ENCODE measurements at places on chromosomes 13 and 19.

DNA sequence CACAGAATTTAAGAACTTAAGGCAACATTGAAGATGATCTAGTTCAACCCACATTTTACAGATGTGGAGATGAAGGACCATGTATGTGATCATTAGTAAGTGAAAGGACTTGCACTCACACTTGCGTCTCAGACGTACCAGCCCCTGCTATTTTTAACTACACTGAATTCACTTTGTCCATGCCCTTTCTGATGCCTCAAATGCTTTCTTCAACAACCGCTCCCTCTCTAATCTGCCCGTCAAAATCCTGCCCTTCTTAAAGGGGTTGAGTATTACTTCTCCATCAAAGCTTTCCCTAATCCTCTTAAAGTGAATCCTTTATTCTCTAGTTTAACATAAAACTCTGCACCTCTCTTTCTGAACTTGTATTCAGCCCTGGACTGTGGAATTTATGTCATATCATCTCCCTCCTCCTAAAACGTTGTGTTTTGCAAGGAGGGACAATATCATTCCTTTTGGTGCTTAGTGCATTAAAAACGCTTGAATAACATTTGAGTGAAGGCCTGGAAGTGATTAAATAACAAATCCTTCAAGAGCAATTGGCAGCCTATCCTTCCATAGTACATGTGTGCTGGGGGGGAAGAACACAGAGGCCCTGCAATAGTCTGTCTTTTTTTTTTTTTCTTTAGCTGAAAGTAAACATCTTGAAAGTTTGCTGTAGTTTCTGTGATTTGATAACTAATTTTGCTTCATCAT, 493.3 kb downstream of the LMO7 start:
- DNase-seq = no peak

DNA sequence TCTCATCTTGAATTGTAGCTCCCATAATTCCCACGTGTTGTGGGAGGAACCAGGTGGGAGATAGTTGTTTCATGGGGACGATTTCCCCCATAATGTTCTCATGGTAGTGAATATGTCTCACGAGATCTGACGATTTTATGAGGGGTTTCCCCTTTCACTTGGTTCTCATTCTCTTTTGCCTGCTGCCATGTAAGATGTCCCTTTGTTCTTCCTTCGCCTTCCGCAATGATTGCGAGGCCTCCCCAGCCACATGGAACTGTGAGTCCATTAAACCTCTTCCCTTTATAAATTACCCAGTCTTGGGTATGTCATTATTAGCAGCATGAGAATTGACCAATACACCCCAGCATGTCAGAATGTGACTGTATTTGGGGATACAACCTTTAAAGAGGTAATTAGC, 3.9 kb upstream of the FPR1 start:
- DNase-seq = no peak

- no peak for DNase-seq
These were observed 91.4 kb downstream of the ATP11A start for GRCh38 chr13:112781287-112781686.

GRCh38 chr13:67094952-67095351, 135.2 kb downstream of the PCDH9 start:
- DNase-seq = no peak

GRCh38 chr13:19596960-19597361, 35.6 kb upstream of the TPTE2 start:
- no peak for DNase-seq

- no peak for DNase-seq
These were observed 432.2 kb upstream of the ZNF507 start for GRCh38 chr19:31913103-31913661.

- no peak for DNase-seq
These were observed 81.2 kb upstream of the ABCC4 start for GRCh38 chr13:95382411-95382810.

DNA sequence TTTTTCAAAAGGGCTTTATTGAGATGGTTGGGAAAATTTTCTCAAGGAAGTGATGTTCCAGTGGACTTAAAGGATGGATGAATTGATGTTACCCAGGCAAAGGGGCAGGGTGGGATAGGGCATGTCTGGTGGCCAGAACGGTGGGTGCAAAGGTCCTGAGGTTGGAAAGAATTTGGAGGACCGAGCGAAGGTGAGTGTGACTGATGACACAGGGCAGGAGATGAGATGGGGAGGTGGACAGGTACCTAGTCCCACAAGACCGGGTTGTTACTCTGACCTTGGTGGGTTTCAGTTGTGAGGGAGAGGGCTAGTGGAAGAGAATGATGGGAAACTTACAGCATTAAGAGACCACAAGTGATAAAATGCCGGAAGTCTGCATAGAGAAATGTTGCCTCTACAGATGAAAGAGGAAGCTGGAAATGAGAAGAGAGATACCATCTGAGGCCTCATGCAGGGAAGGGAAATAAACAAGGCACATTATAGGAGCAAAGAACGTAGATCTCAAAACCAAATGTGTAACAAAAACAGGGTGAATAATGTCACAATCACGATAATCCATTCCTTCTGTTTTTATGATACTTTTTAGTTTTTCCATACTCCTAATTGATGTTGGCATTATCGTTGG, 4.5 kb downstream of the ADGRE1 start:
- DNase-seq = peak; percentile 32

DNA sequence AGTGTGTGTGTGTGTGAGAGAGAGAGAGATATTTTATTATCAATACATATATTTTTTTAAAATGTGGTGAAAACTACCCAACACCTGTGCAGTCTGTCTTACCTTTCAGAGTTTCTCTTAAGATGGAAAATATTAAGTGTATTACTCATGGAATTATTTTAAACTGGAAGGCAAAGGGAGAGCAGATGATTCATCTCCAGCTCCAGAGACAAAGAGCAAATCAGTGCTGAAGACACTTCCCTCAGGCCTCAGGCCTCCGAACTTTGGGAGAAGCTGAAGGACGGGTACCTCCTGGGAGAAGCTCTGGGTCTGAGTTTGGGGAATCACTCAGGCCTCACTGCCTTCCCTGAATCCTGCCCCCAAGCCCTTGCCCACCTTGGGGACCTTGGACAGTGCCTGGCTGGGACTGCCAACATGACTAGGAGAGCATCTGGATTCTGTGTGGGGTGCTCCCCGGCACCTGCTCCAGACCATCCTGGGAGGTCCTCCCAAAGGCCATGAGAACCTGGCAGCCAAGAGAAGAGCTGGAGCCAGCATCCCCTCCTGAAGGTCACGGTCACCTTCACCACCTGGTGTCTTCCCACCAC, 170.4 kb upstream of the UBL3 start:
- DNase-seq = no peak

DNA sequence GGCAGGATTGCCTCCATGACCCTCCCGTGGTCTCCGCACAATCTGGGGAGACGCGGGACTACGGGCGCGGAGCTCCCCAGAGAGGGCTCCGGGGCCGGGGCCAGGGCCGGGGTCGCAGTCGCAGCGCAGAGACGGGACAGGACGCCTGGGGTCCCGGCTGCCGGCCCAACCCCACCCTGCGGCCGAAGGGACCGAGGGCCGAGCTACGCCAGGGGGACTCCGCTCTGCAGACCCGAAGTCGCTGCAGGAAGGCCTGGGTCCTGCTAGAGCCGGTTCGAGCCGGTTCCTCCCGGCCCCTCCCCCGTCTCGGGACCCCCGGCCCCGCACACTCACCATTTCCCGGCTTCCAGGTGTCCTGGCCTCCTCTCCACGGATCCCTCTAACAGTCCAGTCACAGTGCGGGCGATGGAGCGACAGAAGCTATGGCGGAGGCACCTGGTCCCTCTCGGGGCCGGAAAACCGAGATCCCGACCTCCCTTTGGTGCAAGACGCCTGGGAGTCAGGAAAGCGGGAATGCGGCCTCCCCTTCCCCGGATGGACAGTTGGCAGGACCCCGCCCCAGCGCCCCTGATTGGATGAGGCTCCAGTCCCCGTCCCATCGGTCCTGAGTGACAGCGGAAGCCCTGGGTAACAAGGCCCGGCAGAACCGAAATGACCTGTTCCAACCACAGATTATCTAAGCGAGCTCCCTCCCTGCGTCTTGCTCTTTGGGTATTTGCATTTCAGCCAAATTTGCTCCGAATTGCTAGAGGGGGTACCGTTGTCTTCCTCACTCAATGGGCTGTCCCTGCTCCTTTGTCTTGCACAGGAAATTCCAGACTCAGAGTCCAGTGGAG, at the start of gene ZNF625:
Gene ZNF625 (minus strand): TSS at position 512 of the 836 bp plus-strand sequence. CDS start 176 bp downstream, at position 336.
- DNase-seq = peak; percentile 89

DNA sequence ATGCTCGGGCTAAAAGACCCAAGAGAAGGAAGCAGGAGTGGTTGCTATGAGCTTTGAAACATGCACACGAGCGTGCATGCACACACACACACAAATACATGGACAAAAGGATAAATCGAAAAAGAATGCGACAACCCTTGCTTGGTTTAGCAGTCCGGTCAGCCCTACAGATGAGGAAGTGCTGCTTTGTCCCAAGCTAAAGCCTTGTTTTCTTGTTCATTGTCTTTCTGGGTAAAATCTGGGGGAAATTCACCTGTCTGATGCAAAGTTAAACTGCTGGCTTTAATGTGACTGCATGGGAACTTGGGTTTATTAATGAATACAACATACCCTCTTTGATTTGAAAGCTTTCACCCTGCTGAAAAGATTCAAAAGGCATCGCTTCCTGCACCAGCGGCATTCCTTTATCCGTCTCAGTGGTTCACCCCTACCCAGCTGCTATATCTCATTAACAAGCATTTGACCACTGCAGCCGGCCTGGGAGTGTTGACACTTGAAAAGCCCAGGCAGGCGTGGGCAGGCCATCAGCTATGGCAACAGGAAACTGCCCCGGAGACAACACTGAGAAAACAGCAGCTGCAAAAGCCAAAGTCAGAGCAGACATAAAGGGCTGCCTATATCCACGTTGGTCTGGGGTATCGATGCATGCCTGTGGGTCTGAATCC, 301.7 kb downstream of the NDFIP2 start:
- no peak for DNase-seq

GRCh38 chr13:92510416-92510815, 716.2 kb upstream of the GPC6 start:
- no peak for DNase-seq

GRCh38 chr13:44389060-44389666, 15.5 kb downstream of the SERP2 start:
- DNase-seq = no peak

GRCh38 chr19:50384685-50385535, 763 bp downstream of the POLD1 start:
- peak; percentile 3 for DNase-seq

GRCh38 chr19:2288818-2289713, 7.1 kb upstream of the PEAK3 start:
- no peak for DNase-seq

DNA sequence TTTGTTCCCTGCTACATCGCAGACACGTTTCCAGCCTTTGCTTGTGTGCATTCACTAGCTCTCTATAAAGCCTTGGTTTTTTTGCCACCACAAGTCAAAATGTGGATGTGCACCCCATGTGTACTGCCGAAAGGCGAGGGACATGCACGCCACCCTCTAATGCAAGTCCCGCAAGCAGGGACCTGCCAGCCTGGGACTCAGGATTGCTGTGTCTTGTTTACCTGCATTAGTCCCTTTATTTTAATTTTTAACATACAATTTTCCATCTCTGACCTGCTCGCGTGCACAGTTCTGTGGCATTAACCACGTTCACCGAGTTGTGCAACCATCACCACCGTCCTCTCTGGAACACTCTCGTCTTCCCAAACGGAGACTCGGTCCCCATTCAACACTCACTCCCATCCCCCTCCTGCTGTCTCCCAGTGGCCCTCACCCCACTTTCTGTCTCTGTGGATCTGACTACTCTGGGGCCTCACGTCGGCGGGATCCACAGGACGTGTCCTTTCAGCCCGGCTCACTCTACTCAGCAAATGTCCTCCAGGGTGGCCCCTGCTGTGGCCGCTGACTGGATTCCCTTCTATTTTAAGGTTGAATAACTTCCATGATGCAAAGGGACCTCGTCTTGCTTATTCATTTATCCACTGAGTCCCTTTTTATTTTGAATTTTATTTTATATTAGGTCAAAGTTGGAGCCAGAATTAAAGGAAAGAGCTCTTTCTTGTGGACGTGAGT, 58.4 kb downstream of the RASA3 start:
- no peak for DNase-seq

- no peak for DNase-seq
These were observed 16.2 kb upstream of the CCNE1 start for GRCh38 chr19:29795461-29796172.

DNA sequence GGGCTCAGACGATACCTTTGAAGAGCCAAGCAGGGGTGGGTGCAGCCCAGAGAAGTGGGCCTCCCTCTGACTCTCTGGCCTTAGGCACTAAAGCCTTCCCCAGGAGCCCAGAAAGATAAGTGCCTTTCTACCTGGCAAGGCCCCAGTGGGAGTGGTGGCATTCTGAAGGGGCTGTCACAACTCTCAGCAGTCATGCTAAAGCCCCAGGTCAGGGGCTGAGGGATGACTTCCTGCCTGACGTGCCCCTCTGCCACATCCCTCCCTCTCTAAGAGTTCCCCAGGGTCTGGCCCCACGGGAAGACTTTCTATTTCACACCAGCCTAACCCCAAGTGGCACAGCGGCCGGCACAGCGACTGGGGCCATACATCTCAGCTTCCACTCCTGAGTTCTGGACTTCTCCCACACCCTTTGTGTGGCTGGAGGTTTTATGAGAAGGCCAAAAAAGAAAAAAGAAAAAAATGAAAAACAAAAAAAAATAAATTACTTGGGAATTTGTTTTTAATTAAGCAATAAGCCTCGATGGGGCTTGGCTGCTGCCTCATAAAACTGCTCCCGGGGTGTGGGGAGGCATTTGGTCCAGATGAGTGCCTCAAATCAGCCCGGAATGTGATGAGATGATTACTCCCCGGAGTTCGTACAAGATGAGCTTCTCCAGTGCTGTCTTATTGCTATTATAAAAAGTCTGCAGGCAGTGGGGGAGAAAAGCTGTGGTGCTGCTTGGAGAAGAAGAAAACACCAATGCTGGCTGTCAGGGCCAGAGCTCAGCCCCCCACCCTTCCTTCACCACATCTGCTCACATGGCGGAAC, 28.5 kb upstream of the PLEKHF1 start:
- no peak for DNase-seq

- no peak for DNase-seq
These were observed 49.5 kb downstream of the STARD13 start for GRCh38 chr13:33236021-33236420.

Measured in GM20000 (cell line).